Ascending aorta (tissue), 2 donors: ENCODE measurements at places on chromosomes 3 and 15. TPM values are rescaled to one million over a fixed set of nuclear protein-coding genes. Genes with fewer than 3 reads are reported as not detected.
A peak's percentile ranks its signal among the peaks of the same experiment; 100 is the strongest.

GRCh38 chr3:188905547-188905946 is 266.2 kb upstream of the TPRG1 start:
- no peaks in the 10 kb centered on the region for H3K27me3 ChIP-seq
- H3K27ac ChIP-seq = no peak overlapping the region
- DNase-seq = no peak
- H3K4me1 ChIP-seq = peaks cover 18% of the 10 kb centered on the region
- no peaks in the 10 kb centered on the region for H3K36me3 ChIP-seq
- no peak overlapping the region for H3K4me3 ChIP-seq

DNA sequence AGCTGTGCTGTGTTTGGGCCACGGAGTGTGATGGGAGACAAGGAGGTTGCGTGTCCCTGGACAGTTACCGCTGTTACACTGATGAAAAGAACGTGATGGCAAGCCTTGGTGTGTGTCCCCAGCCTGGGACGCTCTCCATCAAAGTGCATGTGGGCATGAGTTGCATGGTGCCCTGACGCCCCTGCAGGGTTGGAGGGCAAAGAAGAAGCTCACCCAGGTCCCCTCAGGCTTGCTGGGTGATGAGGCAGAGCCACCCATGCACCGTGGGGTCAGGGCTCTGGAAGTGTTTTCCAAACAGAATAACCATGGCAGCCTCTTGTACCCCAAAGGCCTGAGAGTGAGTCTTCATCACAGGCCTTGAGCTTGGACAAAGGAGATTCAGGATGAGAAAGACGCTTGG is 189.2 kb downstream of the ATP10A start:
- peak overlapping the region; percentile 95 for H3K27ac ChIP-seq
- H3K27me3 ChIP-seq = no peaks in the 10 kb centered on the region
- DNase-seq = no peak
- H3K4me3 ChIP-seq = no peak overlapping the region
- peaks cover 12% of the 10 kb centered on the region for H3K36me3 ChIP-seq

GRCh38 chr15:63918317-63918672 is 84.5 kb upstream of the HERC1 start:
- no peak overlapping the region for H3K27ac ChIP-seq
- H3K4me1 ChIP-seq = peaks cover 3% of the 10 kb centered on the region
- no peaks in the 10 kb centered on the region for H3K27me3 ChIP-seq
- DNase-seq = no peak
- no peak overlapping the region for H3K4me3 ChIP-seq
- H3K36me3 ChIP-seq = no peaks in the 10 kb centered on the region

Gene GSK3B
- 11.8 TPM for total RNA-seq

DNA sequence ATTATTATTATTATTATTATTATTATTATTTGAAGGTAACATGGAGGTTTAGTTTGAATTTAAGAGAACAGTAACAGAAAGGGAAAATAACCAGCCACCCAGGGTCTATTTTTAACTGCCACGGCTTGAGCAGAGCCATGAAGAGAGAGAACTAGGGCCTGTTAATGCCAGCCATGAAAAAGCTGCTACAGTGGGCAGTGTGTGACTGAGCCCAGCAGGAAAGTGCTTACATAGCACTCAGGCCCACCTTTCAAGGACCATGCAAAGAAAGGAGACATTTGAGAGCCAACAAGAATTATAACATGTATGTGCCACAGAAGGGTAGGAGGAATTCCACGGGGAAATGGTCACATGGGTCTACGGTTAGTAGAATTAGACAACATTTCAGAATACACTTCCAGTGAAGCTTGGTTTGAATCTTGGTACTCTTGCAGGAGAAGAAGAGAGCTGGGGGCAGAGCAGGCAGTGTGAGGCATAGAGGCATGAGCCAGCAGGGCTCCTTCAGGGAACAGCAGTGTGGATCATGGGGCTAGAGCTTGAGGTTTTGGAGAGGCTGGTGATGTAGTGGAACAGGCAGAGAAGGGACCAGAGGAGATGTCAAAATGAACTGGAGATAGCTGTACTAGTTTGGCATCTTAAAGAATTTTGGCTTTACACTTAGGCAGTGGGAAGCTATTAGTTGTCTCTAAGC is 140.7 kb downstream of the CMSS1 start:
- no peak overlapping the region for H3K4me3 ChIP-seq
- H3K27ac ChIP-seq = peak overlapping the region; percentile 89
- H3K4me1 ChIP-seq = peaks cover 40% of the 10 kb centered on the region
- H3K36me3 ChIP-seq = no peaks in the 10 kb centered on the region

Gene ROPN1
- not detected for total RNA-seq

DNA sequence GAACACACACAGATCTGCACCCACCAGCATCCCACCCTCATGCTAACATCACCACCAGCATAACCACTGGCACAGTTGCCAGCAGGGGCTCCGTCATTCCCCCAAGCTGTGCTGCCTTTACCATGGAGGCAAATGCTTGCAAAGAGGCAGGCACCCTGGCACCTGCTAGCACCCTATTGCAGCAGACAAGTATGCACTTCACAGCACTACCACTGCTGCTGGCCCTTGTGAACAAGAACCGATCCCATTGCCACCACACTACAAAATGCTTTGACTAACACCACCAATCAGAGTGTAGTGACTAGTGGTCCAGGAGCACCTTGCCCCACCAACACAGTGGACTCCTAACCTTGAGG is 862.2 kb upstream of the DPPA4 start:
- H3K27ac ChIP-seq = no peak overlapping the region
- H3K36me3 ChIP-seq = no peaks in the 10 kb centered on the region
- no peaks in the 10 kb centered on the region for H3K27me3 ChIP-seq
- H3K4me3 ChIP-seq = no peak overlapping the region
- DNase-seq = no peak

DNA sequence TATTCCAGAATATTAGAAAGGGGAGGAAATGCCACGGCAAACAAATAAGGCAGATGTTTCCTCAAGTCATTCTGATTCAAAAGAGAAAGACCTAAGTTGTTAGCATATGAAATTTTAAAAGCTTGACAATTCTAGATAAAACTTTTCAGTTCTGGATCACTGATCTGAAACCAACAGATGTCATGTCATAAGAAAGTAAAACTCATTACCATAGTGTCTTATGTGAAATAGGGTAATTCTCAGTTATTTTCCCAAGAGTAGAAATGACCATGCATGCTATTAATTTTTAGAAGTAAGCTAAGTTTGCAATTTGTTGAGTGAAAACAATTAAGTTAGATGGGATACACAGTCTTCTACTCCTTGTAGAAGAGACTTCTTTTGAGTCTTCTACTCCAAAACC is 630.3 kb downstream of the NAALADL2 start:
- H3K4me3 ChIP-seq = no peak overlapping the region
- no peaks in the 10 kb centered on the region for H3K4me1 ChIP-seq
- no peak overlapping the region for H3K27ac ChIP-seq
- no peak for DNase-seq
- H3K27me3 ChIP-seq = no peaks in the 10 kb centered on the region
- H3K36me3 ChIP-seq = no peaks in the 10 kb centered on the region

- no peak overlapping the region for H3K4me3 ChIP-seq
- H3K4me1 ChIP-seq = no peaks in the 10 kb centered on the region
- no peak for DNase-seq
- H3K36me3 ChIP-seq = no peaks in the 10 kb centered on the region
- H3K27me3 ChIP-seq = no peaks in the 10 kb centered on the region
Measured at GRCh38 chr3:117786349-117786748, 1076.8 kb downstream of the TUSC7 start.
